ENCODE measurements at places on chromosomes 13 and 19.
A peak's percentile ranks its signal among the peaks of the same experiment; 100 is the strongest.

DNA sequence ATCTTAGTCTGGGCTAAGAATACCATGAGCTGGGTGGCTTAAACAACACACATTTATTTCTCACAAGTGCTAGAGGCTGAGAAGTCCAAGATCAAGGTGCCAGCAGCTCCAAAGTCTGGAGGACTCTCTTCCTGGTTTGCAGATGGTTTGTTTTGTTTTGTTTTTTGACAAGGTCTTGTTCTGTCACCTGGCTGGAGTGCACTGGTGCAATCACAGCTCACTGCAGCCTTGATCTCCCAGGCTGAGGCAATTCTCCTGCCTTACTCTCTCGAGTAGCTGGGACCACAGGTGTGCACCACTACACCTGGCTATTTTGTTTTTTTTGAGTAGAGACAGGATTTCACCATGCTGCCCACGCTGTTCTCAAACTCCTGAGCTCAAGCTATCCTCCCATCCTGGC is 15.5 kb downstream of the APLP1 start:
- no peak for DNase-seq

DNA sequence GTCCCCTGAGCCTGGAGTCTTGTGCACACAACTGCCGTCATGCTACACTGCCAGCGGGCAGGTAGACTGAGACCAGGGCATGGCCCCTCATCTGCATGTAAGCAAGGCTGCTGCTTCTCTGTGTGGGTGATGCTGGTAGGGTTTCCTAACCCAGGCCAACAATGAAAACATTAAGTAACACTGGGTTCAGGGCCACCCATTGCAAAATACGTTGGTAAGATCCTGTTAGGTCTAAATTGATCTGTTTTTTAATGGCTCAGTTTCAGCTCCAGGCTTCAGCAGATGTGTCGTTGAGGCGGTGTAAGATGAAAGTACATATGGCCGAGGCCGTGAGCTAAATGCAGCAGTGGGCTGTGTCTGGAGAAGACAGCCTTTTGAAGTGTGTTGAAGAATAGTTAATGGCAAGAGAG is 383.4 kb downstream of the IRS2 start:
- no peak for DNase-seq

DNA sequence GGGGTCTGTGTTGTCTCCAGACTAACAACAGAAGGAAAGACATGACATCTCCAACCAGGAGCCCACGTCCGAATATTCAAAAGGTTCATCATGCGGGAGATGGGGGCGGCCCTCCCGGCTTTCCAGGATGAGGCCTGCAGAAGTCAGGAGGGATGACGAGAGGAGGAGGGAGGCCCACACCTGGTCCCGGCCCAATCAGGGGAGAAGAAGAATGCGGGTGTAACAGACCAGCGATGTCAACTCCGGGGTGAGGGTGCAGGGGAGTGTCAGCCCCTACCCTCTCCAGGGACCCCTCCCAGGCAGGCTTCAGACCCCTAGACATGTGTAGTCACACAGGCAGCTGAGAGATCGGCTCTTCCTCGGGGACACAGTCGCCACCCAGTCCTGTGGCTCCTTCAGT is 275.3 kb upstream of the ZNF507 start:
- DNase-seq, result no peak

DNA sequence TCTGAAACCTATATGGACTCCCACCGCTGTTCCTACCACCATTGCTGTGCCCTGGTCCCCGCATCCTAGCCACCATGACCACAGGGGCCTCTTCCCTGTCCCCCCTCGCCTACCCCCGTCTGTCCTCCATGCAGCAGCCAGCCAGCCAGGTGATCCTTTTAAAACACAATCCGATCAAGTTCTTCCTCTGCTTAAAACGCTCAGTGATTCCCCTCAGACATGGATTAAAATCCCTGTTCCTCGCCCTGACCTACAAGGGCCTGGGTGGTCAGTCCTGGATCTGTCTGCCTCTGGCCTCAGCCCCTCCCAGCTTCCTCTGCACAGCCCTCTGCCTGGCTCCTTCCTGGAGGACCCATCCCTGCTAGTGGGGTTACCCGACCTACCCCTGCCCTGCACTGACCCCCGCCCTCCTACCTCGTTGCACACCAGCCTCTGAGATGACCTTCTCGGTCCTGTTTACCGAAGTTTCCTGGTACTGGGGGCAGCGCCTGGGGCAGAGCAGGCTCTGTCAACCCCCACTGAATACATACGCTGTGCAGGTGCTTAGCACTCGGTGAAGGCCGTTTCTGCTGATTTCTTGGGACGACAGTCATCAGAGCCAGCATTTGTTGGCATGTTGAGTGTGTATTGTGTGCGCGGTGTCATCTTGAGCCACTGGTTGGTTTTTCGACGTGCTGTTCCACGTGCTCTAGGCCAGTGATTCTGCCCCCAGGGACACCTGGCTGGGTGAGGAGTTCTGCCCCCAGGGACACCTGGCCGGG is 14.7 kb upstream of the LENG8 start:
- DNase-seq, result peak; percentile 39

GRCh38 chr13:30097701-30098100 is 209.7 kb downstream of the KATNAL1 start:
- no peak for DNase-seq

DNA sequence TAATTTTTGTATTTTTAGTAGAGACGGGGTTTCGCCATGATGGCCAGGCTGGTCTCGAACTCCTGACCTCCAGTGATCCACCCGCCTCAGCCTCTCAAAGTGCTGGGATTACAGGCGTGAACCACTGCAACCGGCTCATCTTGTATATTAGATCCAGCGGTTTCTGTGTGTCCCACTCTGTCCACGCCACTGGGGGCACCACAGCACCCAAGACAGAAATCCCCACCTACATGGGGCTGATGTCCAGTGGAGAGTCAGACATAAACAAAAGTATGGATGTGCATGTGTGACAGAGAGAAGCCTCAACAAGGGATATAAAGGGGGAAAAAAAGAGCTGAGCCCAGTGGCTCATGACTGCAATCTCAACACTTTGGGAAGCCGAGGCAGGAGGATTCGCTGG is 65.8 kb upstream of the ADGRE5 start:
- no peak for DNase-seq

- no peak for DNase-seq
Measured at GRCh38 chr19:1428738-1429391, 9.3 kb upstream of the RPS15 start.

DNA sequence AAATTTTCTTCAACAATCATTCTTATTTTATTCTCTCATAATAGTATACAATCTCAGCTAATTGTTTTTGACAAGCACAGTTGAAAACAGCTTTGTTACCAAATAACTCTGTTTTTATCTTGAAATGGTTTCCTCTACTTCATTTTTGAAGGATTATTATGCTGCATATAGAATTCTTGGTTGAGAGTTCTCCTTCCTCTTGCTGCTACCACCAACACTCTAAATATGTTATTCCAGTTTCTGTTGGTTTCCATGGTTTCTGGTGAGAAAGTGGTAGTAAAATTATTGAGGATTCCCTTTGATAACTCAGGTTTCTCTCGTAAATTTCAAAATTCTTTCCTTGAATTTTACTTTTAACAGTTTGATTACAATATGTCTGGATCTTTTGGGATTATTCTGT is 1725.9 kb downstream of the PCDH9 start:
- DNase-seq, result no peak

DNA sequence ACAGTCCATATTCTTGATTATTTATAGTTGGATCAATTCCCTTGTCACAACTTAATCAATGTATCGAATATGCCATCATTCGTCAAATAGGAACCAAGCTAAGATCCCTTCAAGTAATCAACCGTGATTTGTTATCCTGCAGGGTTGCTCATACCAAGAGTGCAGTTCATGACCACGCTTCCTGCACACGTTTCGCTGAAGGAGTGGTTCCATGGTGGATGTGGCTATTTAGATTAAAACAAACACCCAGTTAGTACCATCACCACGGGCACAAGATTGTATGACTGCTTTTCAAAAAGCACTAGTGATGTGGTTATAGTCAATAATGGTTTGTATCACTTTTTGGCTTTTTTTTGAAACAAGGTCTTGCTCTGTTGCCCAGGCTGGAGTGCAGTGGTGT is 41.1 kb upstream of the CCNE1 start:
- DNase-seq, result no peak

Measured in endodermal cell (in vitro differentiated cells).